ENCODE measurements at places on chromosomes 11 and 22.
A peak's percentile ranks its signal among the peaks of the same experiment; 100 is the strongest.

- no peak for DNase-seq
Observed at GRCh38 chr11:10503777-10504480, 37.1 kb downstream of the RNF141 start.

- no peak for DNase-seq
Observed at GRCh38 chr22:33747576-33748180, 172.6 kb downstream of the LARGE1 start.

DNA sequence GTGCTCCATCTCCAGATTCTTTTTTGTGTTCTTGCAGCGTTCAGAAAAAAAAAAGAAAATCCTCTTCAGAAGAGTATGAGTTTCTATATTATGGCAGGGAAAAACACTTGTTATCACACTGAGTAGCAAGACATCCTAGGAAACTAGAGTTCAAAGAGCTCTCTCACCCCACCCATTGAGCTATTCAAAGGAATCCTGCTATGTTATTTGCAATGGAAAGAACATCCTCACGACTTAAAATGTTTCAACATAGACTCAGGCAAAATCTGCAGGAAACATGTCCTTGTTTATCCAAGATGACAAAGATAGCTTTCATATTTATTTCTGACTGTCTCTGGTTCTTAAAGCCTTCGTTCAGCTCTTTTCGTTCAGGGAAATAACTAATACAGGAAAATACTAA lies 331.6 kb upstream of the ANO5 start:
- no peak for DNase-seq

DNA sequence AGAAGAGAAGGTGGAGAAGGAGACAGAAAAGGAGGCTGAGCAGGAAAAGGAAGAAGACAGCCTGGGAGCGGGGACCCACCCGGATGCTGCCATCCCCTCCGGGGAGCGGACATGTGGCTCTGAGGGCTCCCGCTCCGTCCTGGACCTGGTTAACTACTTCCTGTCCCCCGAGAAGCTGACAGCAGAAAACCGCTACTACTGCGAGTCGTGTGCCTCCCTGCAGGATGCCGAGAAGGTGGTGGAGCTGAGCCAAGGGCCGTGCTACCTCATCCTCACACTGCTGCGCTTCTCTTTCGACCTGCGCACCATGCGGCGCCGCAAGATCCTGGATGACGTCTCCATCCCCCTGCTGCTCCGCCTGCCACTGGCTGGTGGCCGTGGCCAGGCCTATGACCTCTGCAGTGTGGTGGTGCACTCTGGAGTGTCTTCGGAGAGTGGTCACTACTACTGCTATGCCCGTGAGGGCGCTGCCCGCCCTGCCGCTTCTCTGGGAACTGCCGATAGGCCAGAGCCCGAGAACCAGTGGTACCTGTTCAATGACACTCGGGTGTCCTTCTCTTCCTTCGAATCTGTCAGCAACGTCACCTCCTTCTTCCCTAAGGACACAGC lies 21.4 kb downstream of the USP35 start:
- DNase-seq: no peak

DNA sequence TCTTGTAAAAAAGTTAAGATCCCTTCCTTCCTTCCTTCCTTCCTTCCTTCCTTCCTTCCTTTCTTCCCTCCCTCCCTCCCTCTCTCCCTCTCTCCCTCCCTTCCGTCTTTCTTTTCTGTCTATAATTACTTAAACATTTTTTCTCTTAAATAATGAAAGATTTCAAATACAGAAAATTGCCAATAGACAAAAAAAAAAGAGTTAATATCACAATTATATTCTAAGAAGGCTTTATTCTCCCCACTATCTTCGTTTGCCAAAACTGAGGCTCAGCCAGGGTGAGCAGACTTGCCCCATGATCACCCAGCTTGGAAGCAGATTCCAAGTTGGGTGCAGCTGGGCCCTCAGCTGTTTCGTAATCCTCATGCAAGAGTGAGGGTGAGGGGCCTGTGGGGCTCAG lies 327 bp upstream of the CACNA1I start:
- DNase-seq: no peak

GRCh38 chr11:123545726-123546270 lies 108.6 kb downstream of the SCN3B start:
- no peak for DNase-seq

GRCh38 chr11:15830741-15831428 lies 525.5 kb downstream of the SOX6 start:
- DNase-seq: no peak

DNA sequence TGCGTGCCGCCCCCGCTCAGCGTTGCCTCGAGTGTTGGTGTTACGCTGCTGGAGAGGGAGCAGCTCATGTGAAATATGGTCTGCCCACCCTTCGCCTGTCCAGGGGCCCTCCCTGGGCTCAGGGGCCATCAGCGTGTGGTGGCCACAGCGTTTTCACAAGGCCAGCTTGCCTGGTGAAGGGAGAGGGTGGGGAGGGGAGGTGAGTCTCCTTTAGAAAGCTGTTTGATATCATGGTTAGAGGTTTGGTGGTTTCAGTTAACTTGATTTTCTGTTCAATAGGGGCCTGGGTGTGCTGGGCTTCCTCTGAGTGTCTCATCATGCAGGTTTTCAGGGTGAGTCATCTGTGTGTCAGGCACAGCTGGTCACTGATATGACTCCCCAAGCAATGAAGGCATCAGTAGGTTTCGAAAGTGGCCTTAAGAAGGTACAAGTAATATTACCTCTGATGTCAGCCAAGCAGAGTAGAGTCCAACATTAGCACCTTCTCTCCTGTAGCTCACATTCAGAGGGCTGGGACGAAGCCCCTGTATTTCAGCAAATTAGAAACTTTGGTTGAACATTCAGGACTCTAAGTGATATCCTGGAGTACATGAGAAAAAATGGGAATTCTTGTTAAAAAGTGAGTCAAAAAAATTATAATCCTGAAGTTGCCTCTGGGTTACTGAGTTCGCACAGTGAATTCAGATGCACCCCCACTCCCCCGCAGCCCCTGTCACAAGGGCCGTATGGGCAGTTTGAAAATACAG lies 172.5 kb downstream of the TBC1D22A start:
- peak; percentile 84 for DNase-seq

DNA sequence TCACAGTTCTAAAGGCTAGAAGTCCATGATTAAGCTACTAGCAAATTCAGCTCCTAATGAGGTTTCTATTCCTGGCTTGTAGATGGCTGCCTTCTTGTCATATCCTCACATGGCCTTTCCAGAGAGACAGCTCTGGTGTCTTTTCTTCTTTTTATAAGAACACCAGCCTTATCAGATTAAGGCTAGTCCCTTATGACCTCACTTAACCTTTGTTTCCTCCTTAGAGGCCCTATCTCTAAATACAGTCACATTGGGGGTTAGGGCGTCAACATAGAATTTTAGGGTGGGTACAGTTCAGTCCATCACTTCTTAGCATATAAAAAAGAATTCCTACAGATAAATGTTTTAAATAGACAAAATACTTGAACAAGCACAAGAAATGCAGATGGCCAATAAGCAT lies 18.2 kb upstream of the CLPB start:
- DNase-seq: no peak

- no peak for DNase-seq
Observed at GRCh38 chr11:41309111-41309522, 150.3 kb downstream of the LRRC4C start.

- DNase-seq: no peak
Observed at GRCh38 chr11:3939211-3939610, 83.7 kb downstream of the STIM1 start.

DNA sequence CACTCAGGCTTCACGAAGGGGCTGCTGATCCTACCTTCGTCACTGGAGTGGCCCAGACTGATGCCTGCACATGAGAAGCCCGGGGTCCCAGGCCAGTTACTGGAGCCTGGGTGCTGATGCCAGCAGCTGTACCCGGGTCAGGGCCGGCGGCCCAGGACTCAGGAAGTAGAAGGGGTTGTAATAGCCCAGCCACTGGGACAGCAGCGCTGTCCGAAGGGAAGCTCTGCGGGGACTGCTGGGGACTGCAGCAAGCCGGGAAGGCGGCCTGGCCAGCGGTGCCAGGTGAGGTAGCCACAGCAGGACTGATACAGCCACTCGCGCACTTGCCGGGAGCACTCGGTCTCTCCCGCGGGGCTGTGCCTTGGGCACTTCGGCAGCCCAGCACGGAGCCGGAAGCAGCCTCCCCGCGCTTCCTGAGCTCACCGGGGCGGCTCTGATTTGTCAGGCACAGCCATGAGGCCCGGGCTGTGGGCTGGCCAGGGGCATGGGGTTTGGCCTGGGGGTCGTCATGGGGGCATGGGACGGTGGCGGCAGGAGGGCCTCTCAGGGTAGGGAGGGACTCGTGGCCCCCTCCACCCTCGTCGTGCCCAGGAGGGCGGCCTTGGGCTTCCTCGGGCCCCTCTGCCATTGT lies 13.9 kb upstream of the OR8K1 start:
- DNase-seq: no peak

DNA sequence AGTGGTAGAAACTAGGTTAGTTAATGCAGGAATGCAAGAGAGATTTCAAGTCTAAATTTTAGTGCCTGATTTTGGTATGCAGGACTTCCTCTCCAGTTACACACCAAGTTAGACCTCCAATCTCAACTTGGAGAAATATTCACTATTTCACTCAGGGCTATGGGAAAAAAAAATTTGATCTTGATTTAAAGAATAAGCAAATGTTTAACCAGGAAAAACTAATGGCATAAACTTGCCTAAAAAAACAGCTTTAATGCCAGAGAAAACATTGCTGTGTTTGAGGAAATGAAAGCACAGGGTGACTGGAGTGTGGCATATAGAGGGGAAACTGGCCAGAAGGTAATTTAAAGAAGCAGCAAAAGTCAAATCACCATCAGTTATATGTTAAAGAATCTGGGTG lies 575.4 kb upstream of the LRRC4C start:
- DNase-seq: no peak

DNA sequence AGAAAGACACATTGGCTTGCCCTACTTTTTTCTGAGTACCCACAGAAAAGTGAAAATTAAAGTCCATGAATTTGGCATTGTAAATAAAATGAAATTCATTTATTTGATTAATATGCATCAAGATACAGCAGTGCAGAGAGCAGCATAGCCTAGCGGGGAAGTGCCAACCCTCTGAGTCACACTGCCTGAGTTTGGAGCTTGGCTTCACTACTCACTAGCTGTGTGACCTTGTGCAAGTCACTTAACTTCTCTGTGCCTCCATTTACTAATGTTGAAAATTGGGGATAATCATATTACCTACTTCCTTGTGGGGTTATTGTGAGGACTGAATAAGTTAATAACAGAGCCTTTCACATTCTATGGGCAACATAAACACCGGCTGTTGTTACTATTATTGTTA lies 111.5 kb upstream of the CSNK2A3 start:
- DNase-seq: no peak

DNA sequence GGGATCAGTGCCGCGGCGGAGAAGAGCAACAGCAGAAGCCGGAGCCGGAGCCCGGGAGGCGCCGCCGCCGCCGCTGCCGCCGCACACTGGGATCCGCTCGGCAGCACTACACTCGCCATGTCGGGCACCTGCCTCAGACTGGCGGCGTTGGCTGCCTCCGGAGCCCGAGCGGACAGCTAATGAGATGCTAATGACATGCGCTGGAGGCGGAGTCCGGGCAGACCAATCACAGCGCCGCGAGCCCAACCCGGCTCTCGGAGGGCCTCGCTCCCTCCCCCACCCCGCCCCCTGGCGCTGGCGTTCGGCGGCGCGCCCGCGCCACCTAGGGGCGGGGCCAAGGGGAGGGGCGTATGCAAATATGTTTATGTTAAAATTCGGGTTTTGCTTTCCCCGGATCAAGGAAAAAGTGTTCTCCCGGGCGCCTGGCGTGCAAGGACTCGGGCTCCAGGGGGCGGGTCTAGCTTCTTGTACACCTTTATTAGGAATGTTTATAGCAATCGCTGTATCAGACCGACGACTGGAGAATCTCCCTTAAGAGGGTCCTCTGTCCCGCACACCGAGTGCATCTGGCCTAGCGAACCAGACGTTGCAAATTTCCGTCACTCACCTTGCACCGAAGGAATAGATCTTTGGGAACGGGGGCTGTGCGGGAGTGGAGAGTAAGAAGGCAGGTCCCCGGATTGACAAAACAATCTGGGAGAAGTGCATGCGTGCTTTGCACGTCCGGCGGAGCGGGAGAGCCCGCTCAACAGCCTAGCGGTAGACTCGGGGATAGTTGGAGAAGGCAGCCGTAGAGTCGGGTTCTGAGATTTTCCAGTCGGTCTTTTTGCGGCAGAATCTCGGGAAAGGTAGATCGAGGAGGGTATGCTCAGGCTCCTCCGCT lies at the start of gene CADM1:
Gene CADM1 (minus strand): TSS at position 140 of the 883 bp plus-strand sequence.
- DNase-seq: peak; percentile 78

DNA sequence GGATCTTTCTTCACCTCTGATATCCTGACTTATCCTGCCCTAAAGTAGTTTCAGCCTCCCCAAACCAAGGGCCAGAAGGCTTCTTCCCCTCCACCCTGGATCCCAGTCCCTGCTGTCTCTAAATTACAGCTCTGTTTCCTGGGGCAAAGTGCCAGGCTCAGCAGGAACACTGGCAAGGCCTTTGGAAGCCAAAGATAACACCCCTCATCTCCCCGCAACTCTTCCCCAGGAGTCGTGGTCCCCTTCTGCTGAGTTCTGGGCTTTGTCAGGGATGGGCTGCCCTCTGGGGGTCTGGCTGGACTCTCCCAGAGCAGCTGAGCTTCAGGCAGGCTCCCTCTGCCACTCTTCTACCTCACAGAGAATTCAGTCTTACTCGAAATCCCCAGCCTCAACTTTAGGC lies 53.8 kb upstream of the AMPD3 start:
- no peak for DNase-seq

DNA sequence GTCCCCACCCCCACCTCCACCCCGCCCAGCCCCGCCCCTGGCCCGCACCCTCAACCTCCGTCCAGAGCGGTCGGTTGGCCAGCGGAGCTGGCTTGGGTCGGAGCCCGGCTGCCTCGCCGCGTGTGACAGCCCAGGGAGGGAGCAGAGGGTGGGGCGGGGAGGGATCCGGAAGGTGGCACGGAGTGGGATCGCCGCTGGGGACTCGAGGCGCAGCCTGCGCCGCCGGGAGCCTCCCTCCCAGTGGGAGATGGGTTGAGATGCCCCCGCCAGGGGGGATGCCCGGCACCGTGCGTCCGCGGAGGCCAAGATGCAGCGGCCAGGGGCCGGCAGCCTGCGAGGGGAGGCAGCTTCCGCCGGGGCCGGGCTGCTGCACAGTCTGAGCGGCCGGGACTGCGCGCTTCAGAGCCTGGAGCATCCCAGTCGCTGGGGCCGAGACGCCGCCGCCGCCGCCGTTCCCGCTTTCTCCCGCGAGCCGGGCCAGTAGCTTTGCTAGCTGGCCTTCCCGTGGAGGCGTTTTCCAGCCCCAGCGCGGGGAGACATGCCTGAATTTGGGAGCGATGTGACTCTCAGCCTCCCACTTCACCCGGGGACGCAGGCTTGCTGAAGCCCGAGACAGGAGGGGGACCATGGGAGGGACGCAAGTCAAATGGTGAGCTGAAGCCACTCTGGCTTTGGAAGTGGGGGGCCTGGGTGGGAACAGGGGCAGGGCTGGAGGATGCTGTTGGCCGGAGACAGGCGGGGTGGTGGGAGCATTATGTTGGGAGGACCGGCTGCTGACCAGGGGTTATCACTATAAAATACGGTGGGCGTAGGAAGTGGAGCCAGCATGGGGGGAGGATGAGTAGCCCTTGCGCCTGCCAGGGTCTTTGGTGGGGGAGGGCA lies 40.2 kb downstream of the DIXDC1 start:
- no peak for DNase-seq

- no peak for DNase-seq
Observed at GRCh38 chr11:27317751-27318150, 45.3 kb downstream of the CCDC34 start.
